A549 treated with RU486 at 1 μM for 4 hours (cell line): ENCODE measurements at places on chromosomes 1 and 21. TPM values are rescaled to one million over a fixed set of nuclear protein-coding genes. Genes with fewer than 3 reads are reported as not detected.

CDC73 gene
- 25.1 to 34.1 TPM (median 32.8 TPM) in 5 replicates for total RNA-seq

ARHGEF10L gene
- 5.7 to 7.5 TPM (median 5.7 TPM) in 5 replicates for total RNA-seq

S100A5 gene
- total RNA-seq = 0.42 to 1.1 TPM (median 0.57 TPM) in 5 replicates

LCE2A gene
- not detected in 5 replicates for total RNA-seq

TNNT2 gene
- 0.17 to 0.27 TPM in 2 of 5 replicates, not detected in the others for total RNA-seq

DISP3 gene
- total RNA-seq = 0.15 to 0.26 TPM (median 0.16 TPM) in 4 of 5 replicates, not detected in the other

ESRRG gene
- not detected in 5 replicates for total RNA-seq

GPATCH3 gene
- total RNA-seq = 8.5 to 11.9 TPM (median 10.7 TPM) in 5 replicates

BCAR3 gene
- 58.1 to 72.6 TPM (median 64.0 TPM) in 5 replicates for total RNA-seq

SLC1A7 gene
- not detected in 5 replicates for total RNA-seq
